ENCODE measurements at places on chromosomes 5 and 9.

GRCh38 chr5:110161162-110161561, 471.4 kb downstream of the MAN2A1 start:
- no peak for DNase-seq

DNA sequence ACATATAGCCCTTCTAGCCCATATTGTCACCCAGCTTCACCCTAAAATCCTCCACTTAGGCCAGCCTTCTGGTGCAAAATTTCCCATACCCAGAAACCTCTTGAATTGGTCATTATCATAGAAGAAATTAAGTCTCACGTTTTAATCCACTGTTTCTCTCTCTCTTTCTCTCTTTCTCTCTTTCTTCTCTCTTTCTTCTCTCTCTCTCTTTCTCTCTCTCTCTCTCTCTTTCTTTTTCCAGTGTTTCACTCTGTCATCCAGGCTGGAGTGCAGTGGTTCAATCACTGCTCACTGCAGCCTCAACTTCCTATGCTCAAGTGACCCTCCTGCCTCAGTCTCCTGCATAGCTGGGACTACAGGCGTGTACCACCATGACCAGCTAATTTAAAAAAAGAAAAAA, 363.4 kb downstream of the TMEM167A start:
- no peak for DNase-seq

- DNase-seq: no peak
Measured at GRCh38 chr5:45410304-45410995, 285.7 kb downstream of the HCN1 start.

GRCh38 chr5:132281856-132282614, 12.2 kb upstream of the SLC22A4 start:
- no peak for DNase-seq

DNA sequence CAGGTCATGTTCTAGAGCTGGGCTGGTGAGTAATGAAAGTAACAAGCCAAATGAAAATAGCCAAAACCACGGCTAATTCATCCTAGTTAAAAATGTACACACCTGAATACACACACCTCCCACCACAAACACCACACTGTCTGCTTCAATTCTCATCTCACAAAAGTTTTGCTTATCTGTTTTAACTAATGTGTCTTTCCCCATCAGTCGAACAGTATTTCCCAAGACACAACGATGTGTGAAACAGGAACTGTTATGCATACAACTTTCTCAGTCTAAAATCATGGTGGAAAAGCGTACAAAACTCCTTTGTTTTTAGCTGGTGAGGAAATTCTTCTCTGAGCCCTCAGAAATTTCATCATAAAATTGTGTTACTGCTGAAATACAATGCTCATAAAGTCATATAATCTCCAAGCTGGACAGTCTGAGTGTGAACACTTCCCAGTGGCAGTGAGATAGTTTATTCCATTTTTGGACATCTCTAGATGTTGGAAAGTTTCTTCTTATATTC, 242.4 kb downstream of the EFNA5 start:
- DNase-seq: no peak

- no peak for DNase-seq
Measured at GRCh38 chr5:32131604-32132003, 42.5 kb downstream of the GOLPH3 start.

DNA sequence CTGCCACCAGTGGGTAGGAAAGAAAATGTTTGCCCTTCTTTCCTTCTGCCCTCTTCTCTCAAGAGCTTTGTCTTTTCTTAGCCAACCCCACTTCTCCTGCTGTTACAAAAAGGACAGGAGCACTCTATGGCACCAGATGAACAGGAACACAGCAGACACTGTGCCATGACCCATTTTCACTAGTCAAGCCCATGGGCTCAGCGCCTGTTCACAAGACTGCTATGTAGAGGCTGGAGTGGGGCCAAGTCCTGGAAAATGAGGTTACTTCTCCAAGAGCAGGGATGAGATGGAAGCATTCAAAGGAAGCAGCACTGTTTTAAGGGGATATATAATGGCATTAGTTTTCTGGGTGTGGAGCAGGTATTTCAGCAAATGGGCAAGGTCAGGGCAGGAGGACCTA, 46.8 kb upstream of the GRAMD2B start:
- DNase-seq: no peak

GRCh38 chr5:73648515-73648914, 22.5 kb downstream of the ARHGEF28 start:
- DNase-seq: no peak

DNA sequence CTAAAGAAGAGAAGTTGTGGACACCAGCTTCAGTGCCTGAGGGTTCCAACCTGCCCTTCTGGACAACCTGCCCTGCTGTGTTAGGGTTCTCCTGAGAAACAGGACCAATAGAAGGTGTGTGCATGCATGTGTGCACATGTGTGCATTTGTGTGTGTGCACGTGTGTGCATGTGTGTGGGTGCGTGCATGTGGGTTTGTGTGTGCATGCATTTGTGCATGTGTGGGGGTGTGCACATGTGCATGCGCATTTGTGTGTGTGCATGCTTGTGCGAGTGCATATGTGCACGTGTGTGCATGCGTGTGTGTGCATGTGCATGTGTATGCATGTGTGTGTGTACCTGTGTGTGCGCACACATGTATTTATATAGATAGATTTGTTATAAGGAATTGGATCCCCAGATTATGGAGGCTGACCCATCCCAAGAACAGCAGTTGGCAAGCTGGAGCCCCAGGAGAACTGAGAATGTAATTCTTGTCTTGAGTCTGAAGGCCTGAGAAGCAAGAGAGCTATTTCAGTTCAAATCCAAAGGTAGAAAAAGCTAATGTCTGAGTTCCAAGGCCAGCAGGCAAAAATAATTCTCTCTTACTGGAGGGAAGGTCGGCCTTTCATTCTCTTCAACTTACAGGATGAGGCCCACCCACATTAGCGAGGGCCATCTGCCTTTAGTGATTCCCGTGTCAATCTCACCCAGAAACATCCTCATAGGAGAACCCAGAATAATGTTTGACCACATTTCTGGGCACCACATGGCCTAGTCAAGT, 62.9 kb upstream of the SYNPO start:
- no peak for DNase-seq

DNA sequence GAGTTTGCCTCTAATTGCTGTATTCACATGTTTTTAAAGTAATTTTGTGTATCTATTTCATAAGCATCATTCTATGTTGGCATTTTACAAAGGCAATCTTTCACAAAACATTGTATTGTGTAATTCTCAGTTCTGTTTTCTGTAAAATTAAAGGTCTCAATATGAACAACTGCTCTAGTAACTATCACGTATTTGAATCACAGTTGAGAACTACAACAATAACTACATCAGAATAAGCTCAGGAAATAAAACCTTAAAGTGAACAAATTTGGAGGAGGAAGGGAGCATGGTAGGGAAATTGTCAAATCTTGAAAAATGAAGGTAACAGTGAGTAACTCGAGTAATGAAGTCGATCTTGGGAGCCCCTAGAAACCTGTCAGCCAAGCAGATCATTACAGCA, 22.5 kb upstream of the CAMK4 start:
- no peak for DNase-seq

GRCh38 chr5:52898961-52899680, 90.0 kb upstream of the ITGA2 start:
- DNase-seq: no peak

DNA sequence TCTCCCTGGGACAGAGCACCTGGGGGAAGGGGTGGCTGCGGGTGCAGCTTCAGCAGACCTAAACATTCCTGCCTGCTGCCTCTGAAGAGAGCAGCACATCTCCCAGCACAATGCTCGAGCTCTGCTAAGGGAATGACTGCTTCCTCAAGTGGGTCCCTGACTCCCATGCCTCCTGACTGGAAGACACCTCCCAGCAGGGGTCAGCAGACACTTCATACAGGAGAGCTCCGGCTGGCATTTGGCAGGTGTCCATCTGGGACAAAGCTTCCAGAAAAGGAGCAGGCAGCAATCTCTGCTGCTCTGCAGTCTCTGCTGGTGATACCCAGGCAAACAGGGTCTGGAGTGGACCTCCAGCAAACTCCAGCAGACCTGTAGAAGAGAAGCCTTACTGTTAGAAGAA, 77.2 kb downstream of the SLCO6A1 start:
- DNase-seq: no peak

DNA sequence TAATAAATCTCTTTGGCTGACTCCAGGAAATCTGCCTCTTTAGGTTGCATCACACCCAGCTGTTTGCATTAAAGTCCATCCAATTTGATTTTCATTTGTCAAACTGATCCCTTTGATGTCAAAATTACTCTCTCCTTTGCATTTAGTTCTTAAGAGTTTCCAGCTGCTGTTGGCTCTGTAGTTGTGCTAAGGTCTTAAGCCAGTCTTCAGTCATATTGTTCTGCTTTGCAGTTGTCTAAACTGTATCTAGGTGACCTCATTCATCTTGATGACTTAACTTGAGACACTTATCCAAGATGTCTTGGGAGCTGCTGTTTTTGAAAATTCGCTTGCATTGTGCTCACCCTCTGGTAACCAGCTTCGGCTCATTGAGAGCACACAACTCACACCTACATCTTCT, 386.9 kb upstream of the TLE4 start:
- no peak for DNase-seq

DNA sequence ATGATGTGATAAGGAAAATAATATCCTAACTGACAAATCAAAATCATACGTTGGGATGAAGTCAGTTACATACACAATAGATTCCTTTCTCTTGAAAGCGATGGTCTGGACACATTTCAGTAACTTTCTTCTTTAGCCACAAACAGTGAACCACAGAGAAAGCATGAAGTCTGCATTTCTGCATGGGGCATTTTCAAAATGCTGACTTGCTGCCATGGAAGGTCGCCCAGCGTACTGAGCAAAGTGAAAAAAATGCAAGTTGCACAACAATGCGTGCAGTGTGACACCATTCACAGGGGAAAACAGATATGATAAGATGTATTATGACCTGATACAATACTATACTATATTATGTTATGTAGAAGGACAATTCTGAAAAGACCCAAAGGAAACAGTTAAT, 146.3 kb downstream of the SNX18 start:
- DNase-seq: no peak

GRCh38 chr5:64789457-64789856, 20.7 kb downstream of the CWC27 start:
- no peak for DNase-seq

- no peak for DNase-seq
Measured at GRCh38 chr5:116420540-116420939, 154.1 kb downstream of the SEMA6A start.

DNA sequence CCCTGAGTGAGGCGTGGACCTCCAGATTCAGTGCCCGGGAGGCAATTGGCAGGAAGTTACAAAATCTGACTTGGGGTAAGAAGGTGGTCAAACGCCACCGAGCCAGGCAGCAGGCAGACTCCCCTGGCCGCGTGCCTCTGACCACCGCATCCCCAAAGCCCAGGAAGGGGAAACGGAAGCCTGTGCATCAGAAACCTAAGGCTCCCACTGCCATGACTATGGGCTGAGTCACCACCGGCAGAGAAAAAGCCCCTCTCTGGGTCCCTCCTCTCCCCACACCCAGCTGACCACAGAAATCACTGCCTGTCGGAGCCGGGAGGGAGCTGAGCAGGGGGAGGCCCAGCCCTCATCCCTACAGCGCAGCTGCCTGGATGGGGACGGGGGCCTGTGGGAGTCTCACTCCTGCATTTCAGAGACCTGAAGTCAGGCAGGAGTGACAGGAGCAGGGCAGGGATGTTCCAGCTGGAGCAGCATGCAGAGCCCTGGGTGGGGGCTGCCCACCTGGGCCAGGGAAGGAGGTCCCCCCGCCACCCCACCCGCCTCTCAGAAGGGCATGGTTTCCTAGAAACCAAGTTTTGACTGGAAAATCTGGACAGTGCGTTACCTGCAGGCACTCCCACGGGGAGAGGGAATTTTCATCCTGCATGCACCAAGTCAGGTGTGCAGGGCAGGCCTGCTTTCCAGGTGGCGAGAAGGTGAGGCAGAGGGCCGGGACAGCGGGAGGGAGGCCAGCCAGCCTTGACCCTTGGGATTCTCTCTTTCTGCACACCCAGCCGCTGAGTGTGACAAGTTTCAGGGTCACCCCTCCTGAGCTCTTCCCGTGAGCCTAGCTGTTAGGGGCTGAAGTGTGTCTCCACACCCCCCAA, 68.2 kb downstream of the LRSAM1 start:
- DNase-seq: no peak

- DNase-seq: no peak
Measured at GRCh38 chr9:73133022-73133651, 18.5 kb upstream of the ANXA1 start.

GRCh38 chr9:99210572-99210971, 11.2 kb downstream of the ALG2 start:
- no peak for DNase-seq

- no peak for DNase-seq
Measured at GRCh38 chr5:160507221-160507721, 85.6 kb downstream of the PTTG1 start.

- DNase-seq: no peak
Measured at GRCh38 chr5:135887447-135887864, 8.2 kb downstream of the IL9 start.

DNA sequence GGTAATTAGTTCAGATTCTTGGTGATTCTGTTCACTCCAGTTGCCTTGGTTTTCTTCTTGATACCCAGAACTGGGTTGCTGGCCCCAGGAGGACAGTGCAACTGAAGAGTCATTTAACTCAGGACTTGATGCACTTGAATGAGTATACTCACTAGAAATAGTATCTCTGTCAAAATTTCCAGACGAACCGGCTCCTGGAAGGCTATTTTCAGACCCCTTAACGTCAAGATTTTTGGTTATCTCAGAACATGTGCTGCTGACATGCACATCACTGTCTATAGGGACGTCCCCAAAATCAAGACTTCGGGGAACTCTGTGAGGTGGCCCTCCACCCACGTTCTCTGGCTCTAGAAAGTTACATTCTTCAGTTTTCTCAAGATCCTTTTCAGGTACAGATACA, 56.7 kb upstream of the PCA3 start:
- DNase-seq: no peak

- no peak for DNase-seq
Measured at GRCh38 chr5:115343855-115344254, 47.4 kb upstream of the CCDC112 start.

DNA sequence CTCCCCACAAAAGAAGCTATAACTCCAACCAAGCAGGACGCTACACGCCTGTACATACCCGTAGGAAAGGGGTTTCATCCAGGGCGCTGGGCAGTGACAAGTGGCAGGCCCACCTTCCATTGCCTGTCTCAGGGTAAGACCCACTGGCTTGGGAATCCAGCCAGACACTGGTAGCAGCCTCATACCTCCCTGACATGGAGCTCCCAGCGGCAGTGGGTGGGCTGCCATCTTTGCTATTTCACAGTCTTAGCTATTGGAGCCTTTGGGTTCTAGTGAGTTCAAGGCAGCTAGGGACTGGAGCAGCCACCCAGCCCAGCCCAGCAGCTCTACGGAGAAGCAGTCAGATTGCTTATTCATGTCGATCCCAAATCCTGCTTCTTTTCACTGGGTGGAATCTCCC, 3.4 kb upstream of the IFNA10 start:
- no peak for DNase-seq

All from breast epithelium (tissue), 4 donors.